ENCODE measurements at places on chromosomes 16 and 17.

GRCh38 chr17:48002916-48003416 is 32.1 kb downstream of the CDK5RAP3 start:
- DNase-seq, result peak; percentile 8

DNA sequence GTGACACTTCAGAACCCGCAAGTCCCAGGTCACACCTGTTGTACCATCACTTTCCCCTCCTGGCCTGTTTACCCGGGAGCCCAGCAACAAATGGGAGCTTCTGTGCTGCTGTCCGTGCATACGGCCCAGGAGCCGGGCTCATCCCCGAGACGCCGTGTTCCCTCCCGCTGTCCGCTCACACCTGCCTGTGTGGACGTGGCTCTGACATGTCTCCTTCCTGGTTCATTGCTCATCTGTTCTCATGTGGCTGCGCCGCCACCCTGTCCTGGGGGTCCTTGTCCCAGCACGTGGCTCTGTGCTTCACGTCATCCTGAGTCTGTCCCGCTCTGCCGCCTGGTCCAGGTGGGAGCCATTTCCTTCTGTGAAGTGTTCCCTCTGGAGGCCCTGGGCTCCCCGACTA is 37.9 kb downstream of the TBCD start:
- DNase-seq, result no peak

DNA sequence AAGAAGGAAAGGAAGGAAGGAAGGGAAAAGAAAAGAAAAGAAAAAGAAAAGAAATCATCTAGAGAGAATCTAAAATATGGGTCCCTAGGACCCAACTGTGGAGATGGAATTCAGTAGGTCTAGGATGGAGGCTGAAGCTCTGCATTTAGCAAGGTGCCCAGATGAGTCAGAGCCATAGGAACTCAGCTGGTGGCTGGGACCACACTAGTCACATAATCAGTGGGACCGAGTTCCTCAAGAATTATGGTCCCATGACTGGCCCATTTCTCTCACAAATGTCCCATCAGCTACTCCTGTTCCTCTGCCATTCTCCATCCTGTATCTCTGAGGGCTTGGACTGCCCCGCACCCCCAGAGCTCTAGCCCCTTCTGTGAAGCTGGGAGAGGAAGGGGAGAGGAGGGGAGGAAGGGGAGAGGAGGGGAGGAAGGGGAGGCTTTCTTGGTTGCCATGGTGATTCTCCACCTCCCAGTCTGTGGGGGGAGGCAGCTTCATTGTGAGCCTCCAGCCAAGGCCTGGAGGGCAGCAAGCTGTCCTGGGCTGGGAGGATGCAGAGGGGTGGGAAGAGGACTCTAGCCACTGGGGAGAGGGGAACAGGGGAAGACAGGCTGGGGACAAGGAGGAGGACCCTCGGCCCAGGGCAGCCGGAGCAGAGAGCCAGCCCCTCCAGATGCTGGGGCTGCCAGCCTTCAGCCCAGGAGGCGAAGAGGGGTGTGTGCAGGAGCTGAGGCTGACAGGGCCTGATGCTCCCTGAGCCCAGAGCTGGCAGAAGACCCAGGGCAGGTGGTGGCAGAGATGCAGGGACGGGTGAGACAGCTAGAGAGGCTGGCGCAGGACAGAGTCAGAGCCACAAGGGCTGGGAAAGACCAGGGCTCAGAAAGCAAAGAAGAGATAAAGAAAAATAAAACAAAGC is 37.8 kb upstream of the LHX1 start:
- DNase-seq, result peak; percentile 70

- no peak for DNase-seq
Measured at GRCh38 chr17:58809564-58809936, 53.9 kb downstream of the PPM1E start.

- no peak for DNase-seq
Measured at GRCh38 chr17:78890498-78890897, 12.5 kb downstream of the CEP295NL start.

GRCh38 chr17:34527908-34528470 is 51.4 kb upstream of the TMEM132E start:
- DNase-seq, result no peak

- no peak for DNase-seq
Measured at GRCh38 chr17:64145375-64145750, 15.4 kb upstream of the ERN1 start.

DNA sequence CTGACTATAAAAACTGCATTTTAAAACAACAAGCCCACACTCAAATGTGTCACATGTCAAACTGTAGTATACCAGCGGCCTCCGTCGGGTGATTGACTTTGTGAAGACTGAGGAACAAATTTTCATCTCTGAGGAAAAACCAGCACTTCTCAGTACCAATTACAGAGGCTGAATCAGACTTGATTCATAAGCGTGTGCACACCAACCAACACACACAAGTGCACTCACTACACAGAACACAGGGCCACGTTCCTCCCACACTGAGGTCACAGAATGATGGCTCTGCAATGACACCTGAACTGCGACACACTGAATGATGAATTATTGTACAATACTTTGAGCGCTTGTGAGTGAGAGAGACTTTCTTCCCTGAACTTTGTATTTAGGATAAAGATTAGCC is 29.6 kb downstream of the XPO6 start:
- DNase-seq, result peak; percentile 78

GRCh38 chr17:6940186-6940649 is 55.6 kb upstream of the ALOX12 start:
- DNase-seq, result no peak

- no peak for DNase-seq
Measured at GRCh38 chr17:64009571-64010402, 10.6 kb downstream of the ICAM2 start.

GRCh38 chr17:65975878-65976277 is 216.1 kb downstream of the CEP112 start:
- no peak for DNase-seq

- DNase-seq, result no peak
Measured at GRCh38 chr16:51734220-51734619, 583.1 kb upstream of the SALL1 start.

- peak; percentile 54 for DNase-seq
Measured at GRCh38 chr17:71548540-71549190, 572.2 kb upstream of the SOX9 start.

GRCh38 chr16:20175358-20175757 is 101.7 kb upstream of the GPR139 start:
- no peak for DNase-seq

DNA sequence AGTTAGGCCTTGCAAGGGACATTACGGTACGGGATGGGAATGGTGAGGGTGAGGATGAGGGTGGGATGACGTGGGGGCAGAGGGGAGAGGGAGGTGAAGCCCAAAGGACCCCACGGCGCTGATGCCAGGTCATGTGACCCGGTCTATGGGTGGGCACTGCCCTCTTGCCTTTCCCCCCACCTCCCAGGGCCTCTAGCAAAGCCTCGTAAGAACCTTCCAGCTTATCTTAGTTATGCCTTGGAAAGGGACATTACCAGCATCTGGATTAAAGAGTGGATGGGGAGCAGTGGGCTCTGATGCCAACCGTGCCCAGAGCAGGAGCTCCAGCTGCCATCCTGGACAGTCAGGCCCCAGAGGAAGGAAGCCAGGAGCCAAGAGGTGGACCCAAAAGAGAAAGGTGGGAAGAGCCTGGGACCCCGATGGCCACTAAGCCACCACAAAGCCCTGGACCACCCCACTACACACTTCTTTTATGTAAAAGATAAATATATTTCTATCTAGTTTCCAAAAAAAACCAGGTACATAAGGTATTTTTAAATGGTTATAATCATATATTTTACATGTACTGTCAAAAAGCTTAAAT is 40.9 kb downstream of the TK2 start:
- no peak for DNase-seq

DNA sequence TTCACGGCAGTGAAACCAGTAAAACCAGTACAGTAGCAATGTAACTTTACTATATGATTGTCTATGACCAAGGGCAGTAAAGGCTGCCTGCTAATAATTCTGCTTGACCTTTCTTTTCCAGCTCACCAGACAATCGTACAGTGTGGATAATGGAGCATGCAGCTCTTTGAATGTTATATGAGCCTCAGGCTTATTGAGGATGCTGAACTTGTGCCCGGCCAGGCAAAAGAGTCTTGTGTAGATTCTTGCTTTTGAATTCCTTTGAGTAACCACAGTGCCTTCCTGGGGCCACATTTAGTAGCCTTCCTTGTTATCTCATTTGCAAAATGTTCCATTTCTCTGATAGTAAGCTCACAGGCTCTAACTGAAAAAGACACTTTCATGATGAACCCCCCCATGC is 131.8 kb downstream of the CDH11 start:
- no peak for DNase-seq

DNA sequence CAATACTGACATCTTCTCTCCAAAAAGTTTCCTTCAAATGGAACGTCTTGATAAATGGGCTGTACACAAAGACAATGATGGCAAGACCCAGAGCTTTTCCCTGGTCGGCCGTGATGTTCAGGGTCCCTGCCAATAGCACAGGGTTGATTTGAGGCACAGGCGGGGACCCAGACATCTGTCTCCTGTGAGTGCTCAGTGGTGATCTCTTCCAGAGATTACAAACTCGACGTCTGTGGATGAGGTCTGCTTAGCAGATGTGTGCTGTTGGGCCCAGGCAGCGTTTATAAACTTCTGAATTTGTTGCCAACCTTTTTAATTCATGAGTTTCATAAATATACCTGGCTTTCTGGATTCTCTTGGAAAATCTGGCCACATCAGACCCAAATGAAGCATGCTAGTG is 14.9 kb downstream of the CPPED1 start:
- DNase-seq, result no peak

DNA sequence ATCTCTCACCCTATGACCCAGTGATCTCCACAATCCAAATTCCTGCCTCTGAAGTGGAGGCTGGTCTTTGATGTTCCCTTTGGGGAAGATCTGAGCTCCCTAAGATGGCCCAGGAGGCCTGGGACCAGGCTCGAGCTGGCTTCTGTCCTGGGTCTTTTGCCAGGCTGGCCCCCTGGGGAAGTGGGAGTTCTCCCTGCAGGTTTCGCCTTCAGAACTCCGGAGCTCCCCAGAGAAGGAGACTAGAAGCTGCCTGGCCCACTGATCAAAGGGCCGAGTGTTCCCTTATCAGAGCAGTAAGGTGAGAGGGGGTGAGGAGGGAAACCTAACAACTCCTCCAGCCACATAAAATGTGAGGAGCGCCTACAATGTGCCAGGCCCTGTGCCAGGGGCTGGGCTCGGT is 147.1 kb downstream of the IRF8 start:
- no peak for DNase-seq

DNA sequence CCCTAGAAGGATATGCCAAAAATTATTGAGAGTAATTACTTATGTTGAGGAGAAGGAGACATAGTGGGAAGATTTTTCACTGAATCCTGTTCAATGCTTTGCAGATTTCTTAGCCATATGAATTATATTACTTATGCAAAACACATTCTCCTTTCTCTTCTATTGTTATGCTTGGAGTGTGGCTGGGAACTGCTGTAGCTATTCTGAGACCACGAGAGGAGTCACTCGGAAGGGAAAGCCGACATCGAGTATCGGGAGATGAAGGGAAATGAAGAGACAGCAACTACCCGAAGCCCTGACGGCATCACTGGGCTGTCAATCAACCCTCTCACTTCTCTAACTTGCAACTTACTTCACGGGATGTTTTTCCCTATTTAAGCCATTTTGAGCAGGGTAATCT is 39.6 kb downstream of the STX8 start:
- DNase-seq, result no peak

DNA sequence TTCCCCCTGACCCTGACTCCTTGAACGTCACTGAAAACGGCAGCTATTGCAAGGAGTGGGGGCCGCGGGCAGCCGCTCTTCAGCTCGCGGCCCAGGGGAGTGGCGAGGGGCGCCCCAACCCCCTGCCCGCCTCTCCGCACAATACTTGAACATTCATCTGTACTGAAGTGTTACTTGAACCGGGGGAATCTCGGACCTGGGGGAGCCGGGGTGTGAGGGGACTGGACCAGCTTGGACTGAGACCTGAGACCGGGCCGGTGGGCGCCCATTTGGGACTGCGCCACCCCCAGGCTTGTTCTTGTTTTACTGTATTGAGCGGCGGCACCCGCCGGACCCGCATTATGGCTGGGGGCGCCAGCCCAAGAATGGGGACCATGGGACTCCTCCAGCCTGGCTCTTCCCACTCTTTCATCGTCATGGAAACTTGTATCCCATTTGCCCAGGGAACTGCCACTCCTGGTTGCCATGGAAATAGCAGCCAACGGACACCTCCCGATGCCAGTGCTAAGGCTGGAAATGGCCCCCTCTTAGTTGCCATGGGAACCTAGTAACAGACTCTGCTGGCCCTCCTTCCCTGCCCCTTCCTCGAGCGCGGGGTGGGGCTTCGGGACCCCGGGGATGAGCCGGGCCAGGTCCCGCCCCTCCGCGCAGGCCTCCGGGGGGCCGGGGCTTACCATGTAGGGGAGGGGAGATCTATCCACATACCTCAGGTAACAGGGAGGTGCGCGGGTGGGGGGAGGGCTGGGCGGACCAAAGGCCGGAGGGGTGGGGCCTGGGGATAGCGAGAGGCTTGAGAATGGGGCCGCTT is 805 bp upstream of the ORAI3 start:
- peak; percentile 81 for DNase-seq

- no peak for DNase-seq
Measured at GRCh38 chr17:28467456-28468025, 5.9 kb upstream of the SLC13A2 start.

DNA sequence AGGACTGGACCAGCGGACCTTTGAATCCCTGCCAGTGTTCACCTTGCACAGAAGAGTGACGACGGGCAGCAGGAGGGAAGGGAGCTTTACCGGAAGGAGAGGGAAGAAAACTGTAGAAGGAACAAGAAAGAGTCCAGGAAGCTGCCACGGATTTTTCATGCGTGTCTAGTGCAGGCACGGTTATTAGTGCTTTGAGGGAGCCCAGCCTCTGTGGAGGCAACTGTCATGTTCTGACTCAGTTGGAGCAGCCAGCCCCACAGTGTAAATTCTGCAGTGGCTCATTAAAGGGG is 6.5 kb upstream of the HOXB13 start:
- DNase-seq, result no peak

DNA sequence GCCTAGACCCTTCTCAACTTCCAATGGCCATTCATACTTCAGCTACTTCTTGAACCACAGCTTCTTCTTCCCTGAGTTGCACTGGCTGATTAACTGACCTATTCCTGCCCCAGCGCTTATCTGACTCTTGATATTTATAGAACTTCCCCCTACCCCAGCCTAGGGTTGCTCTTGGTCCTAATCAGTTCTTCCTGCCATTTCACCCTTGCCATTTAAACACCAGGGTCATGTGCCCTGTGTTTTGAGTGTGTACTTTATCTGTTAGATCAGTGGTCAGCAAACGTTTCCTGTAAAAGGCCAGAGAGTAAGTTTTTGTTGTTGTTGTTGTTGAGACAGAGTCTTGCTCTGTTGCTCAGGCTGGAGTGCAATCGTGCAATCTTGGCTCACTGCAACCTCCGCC is 82.4 kb upstream of the COX10 start:
- DNase-seq, result no peak
